ENCODE measurements at places on chromosomes 5 and 9.

DNA sequence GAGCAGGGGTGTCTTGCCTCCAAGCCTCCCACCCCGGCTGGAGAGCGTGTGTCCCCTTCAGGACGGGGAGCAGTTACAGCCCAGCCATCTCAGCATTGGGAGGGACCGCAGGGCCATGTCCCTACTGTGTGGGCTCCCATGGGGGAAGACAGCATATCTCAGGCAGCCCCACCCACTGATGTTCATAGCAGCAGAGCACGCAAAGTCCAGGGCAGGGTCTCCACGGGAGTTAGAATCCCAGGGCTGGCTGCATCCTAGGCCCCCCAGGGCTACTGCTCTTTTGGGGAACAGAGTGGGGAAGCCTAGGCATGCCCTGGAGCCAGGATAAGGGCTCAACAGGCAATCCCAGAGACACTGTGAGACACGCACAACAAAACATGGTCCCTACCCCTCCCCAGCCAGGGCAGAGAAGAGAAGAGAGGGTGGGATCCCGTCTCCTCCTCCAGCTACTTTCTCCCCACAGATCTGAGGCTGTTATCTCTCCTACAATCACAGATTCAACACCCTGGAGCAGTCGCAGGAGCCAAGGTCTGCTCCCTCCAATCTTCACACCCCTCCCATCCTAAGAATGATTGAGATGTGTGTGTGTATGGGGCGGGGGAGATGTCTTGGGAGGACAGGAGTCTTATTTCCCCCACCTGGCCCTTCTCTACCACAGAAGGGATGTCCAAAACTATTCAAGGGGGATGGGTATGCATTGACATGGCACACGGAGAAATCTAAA is 3.4 kb downstream of the CNTFR start:
- no peak for DNase-seq

DNA sequence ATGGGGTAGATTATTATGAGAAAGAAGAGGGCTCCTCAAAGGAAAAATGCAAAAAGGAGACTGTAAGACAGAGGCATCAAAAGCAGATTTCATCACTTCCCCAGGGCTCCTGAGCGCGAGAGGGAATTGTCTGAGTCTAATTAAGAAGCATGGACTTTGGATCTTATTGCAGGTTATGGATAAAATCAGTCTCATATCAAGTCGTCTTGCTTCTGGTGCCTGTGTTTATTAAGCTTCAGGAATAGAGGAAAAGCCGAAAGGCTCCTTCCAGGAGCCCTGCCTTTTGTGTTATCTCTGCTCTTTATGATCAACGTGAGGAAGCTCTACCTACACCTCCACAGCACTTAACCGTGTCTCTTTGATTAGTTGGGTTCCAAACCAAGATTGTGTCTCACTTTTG is 25.0 kb upstream of the SEMA5A start:
- DNase-seq: no peak

DNA sequence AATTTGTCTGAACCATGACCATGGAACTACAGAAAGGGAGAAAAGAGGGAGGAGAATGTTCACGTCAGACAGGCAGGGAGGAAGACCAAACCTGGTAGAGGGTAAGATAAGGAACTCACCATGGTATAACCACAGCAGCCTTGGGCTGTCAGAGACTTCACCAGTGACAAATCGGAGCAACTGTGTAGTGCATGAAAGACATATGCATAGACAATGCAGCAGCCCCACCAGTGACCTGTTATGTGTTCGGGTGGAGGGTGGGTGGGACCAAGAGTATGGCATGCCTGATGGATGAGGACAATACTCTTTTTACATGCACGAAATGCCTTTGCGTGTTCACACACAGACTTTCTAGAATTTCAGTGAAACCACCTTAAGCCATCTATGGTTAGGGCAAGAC is 221.8 kb upstream of the RASEF start:
- no peak for DNase-seq

DNA sequence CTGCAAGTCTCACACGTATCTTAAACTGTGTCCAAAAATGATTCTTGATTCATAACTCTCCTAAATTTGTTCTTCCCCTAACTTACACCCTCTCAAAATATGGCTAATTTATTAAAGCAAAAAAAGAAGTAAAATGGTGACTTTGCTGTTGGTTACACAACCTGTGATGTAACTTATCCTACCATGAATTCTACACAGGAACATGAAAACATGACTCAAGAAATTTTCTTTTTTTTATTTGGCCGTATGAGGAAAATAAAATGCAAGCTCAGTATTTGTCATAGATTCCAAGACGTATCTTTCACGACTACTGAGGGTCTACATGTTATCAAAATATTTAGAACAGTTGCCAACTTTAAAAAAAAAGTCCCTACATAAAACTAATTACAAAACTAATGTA is 9.2 kb downstream of the LIFR start:
- DNase-seq: no peak

GRCh38 chr9:104009826-104010225 is 84.3 kb upstream of the SMC2 start:
- DNase-seq: peak; percentile 45

DNA sequence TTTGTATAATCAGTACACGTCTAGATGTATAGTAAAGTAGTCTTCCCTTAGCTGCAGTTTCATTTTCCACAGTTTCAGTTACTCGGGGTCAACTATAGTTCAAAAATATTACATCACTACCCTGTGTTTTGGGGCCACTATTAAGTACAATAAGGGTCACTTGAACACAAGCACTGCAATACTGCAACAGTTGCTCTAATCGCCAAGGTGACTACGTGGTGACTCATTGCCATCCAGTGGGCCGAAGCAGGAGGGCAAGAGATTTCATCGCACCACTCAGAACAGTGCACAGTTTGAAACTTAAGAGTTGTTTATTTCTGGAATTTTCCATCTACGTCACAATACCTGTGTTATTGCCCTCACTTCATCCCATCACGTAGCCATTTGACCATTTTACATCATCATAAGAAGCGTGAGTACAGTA is at the start of gene ARL14EPL:
ARL14EPL (plus strand) TSS at position 379 of the 424 bp plus-strand sequence. CDS start 18,994 bp downstream, outside the sequence.
- DNase-seq: peak; percentile 74

GRCh38 chr9:96168882-96169281 is 133.1 kb downstream of the HSD17B3 start:
- no peak for DNase-seq

GRCh38 chr5:73587923-73588322 is 22.4 kb downstream of the UTP15 start:
- DNase-seq: no peak

DNA sequence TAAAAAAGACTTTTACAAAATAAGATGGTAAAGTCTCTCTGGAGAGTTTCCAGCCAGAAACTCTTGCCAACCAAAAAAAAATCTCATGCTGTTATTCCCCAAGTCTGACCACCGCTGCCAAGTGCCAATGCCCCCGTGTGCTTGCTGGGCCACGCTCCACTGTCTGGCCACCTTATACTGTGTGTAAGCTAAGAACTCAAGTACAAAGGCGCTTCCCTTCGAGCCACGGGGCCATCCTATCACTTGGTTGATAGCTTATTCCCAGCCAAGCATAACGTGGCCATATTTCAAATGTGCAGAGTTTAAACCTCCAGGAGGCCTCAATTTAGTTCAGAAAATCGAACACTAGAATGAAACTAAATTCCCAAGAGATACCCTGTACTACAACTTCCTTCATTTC is 36.0 kb downstream of the ROR2 start:
- DNase-seq: no peak

DNA sequence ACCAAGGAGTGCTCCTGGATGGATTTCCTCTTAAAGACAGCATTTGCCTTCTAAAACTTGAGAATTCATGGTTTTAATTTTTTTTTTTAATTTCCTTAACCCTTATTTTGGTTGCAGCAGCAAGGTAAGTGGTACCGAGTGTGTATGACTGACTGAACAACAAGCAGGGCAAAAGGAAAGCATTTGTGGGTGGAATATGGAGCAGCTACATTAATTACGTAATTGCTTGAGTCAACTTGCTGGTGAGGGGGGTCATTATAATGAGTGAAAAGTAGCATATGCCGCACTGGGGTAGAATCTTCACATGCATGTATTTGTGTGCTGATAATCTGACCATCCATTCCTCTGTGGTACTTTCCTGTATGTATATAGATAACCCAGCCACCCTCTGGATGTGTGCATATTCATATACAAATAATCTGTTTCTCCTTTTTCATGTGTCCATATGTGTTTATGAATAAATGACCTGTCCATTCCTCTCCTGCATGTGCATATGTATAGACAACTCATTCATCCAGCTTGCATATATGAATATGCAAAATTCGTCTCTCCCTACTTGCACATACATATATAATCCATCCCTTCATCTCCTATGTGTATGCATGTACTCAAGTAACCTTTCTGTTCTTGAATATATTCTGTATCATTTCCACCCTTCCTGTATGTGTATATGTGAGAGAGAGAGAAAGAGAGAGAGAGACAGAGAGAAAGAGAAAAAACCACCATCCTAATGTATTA is 147.5 kb upstream of the RUSC2 start:
- DNase-seq: no peak

DNA sequence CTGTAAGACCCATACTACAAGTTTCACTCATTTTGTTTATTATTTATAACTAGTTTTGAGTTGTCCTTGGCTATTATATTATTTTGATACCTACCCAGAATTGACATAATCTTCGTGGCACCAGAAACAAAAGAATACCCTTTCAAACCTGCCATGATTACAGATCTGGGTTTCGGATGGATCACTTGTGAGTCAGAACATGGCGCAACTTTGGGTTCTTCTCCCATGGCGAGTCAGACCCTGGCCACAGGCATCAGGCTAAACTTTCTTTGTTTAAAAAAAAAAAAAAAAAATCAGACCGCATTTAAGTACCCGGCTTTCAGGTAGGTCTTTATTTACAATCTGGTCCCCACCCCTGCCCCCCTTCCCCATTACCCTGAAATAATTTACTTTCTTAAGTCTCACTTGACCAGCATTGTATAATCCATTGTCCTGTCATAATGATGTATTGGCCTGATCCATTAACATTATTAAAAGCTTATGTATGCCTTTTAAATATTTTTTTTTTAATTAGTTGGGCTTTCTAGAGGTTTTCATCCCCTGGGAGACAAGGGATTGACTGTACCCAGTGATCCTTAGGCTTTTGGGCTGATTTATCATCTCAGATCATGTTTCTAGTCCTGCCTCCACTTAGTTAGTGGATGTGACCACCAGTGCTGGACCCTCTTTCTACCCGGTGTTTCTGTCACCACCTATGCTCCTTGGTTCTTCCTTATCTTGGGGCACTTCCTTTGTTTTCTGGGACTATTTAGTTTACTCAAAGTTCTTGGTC is 43.9 kb downstream of the F2RL2 start:
- DNase-seq: no peak

GRCh38 chr9:120850315-120850714 is 7.6 kb upstream of the PSMD5 start:
- DNase-seq: no peak

DNA sequence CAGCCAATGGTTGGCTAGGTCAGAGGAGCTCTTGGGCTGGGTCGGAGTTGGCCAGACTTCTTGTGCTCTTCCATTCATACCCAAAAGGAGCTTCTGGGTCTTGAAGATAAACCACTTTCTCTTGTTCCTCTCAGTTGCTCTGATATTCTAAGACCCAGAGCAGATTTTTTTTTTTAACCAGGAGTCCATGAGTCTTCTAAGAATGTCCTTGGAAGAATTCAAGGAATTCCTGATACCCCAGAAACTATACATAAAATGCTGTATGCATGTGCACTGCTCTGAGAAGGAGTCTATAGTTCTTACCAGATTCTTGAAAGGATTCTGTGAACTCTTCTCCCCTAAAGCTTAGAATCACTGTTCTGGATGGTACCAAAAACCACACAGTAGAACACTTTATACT is 9.9 kb upstream of the PALM2AKAP2 start:
- no peak for DNase-seq

DNA sequence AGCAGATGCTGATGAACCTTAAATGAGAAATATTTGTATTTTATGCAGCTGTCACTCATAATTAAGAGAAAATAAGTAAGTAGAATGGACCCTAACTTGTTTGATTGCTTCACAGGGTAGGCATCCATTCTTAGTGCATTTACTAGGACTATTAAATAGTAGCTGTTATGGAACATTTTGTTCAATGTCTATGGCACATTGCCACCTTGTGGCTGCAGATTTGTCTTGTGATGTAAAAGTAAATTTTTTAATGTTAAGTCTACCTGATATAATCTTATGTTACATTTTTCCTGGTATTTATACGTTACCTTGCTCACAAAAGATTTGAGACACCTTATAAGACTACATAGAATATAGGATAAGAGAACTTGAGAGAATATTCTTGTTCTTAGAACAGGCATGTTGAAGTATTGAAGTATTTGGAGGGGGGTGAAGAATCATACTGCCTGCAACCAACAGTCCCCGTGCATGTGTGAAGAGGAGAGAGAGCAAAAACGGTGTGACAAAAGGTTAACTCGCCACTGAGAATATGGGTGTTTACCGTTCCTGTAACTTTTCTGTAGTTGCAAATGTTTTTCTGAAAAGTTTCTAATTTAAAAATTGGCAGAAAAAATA is 161.1 kb downstream of the MAST4 start:
- peak; percentile 80 for DNase-seq

GRCh38 chr5:102853680-102854079 is 98.6 kb downstream of the PAM start:
- no peak for DNase-seq

DNA sequence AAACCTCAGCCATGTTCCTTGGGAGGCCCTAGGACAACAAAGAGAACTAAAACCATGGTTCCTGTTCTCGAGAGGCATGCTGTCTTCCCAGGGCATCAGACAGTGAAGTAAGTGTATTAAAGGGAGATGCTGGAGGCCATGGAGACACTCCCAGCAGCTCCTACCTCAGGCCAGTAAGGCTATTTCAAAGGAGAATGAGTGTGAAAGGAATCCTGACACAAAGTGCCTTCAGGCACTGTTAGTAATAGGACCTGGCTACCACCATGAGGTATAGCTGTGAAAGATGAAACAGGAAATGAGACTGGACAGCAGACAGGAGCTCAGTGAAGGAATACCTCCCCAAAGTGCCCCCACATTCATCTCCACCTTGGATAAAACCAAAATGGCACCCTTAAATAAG is 71.0 kb downstream of the FANCC start:
- no peak for DNase-seq

DNA sequence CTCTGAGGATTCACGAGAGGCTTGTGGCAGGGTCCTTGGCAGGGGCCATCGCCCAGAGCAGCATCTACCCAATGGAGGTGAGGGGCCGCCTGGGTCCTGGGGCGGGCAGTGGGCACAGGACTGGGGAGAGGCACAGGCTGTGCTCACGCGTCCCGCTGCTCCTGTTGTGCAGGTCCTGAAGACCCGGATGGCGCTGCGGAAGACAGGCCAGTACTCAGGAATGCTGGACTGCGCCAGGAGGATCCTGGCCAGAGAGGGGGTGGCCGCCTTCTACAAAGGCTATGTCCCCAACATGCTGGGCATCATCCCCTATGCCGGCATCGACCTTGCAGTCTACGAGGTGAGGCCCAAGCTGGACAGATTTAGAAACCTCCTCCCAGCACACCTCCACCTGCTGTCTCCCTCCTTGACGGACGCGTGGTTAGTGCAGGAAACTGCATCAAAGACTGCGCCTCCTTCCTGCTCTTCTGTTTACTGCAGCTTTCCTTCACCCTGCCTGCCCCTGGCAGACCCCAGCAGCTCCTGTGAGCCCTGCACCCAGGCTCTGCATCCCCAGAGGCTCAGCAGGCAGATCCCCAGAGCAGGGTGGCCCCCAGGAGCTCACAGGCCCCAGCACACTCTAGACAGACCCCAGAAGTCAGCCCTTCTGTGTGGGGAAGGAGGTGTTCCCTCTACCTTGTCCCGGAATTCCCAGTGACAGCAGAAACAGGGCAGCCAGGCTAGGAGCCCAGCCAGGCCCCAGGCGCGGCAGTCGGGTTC is 21.2 kb downstream of the PTGES2 start:
- no peak for DNase-seq

GRCh38 chr5:144798595-144798994 is 627.9 kb downstream of the KCTD16 start:
- DNase-seq: no peak
